NCI-H1105 (cell line): ENCODE measurements at places on chromosomes 5 and 9.
A peak's percentile ranks its signal among the peaks of the same experiment; 100 is the strongest.

GRCh38 chr9:71483436-71483835 lies 284.9 kb downstream of the CEMIP2 start:
- DNase-seq: no peak

GRCh38 chr5:178174456-178174855 lies 12.7 kb downstream of the GMCL2 start:
- no peak for DNase-seq

DNA sequence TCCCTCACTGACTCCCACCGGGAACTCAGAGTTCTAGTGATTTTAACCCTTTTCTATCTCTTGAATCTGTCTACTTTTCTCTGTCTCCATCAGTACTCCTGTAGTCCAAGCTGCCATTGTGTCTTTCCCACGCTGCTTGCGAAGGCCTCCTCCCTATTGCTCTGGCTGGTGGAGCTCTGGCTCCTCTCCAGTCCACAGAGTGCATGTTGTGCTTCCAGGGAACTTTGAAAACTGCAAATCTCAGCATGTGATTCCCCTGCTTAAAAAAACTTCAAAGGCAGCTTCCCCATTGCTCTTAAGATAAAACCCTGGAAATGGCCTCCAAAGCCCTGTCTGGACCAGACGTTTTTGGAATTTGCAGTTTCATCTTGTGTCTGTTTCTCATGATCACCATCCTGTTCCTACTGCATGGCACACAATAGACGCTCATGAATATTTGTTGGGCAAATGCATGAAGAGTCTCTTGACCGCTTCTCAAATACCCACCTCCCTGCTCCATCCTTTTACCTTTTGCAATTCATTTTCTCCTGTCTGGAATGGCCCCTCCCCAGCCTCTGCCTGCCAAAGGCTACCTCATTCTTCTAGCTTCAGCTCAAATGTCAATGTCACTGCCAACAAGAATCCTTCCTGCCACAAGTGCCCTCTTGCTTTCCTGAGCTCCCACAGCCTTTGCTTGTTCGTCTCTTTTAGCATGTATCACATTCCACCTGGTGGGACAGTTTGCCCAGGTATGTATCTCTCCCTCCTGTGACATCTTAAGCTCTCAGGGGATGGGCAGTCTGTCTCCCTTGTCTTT lies 293.2 kb downstream of the ARHGAP26 start:
- no peak for DNase-seq

- no peak for DNase-seq
These were observed 182.5 kb downstream of the NTRK2 start for GRCh38 chr9:84851935-84852585.

- DNase-seq: peak; percentile 52
These were observed 34.5 kb downstream of the KCTD16 start for GRCh38 chr5:144205141-144205551.

GRCh38 chr9:127867356-127868277 lies 9.9 kb downstream of the AK1 start:
- no peak for DNase-seq

DNA sequence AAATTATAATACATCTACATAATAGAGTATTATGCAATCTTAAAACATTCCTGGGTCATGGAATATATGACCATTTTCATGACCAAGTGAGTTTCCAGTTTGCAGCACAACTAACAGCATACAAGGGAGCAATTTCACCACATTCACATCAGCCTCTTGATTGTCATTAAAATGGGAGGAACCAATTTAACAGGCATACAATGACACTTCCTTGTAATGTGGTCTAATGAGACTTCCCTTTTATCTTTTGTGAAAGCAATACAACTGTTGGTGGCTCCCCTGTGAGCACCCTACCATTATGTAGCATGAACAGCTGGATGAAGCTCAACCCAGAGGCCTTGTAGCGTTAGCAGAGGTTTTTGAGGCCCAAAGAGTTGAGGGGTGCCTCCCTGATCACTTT lies 13.6 kb upstream of the TMOD1 start:
- no peak for DNase-seq

DNA sequence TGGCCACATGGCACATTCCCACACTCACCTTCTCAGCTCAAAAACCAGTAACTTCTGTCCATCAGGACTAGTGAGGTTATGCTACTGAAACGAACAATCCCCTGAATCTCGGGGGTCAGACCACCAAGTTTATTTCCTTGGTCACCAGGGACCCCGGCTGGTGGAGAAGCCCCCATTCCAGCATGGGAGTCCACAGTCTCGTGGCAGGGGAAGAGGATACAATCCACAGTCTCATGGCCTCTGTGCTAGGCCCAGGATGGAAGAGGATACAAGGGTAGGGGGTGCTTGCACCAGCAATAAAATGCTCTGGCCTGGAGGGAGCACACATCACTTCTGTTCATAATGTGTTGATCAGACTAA lies 7.4 kb upstream of the CARD19 start:
- DNase-seq: no peak

- DNase-seq: no peak
These were observed 119.0 kb upstream of the LMX1B start for GRCh38 chr9:126494746-126495145.

DNA sequence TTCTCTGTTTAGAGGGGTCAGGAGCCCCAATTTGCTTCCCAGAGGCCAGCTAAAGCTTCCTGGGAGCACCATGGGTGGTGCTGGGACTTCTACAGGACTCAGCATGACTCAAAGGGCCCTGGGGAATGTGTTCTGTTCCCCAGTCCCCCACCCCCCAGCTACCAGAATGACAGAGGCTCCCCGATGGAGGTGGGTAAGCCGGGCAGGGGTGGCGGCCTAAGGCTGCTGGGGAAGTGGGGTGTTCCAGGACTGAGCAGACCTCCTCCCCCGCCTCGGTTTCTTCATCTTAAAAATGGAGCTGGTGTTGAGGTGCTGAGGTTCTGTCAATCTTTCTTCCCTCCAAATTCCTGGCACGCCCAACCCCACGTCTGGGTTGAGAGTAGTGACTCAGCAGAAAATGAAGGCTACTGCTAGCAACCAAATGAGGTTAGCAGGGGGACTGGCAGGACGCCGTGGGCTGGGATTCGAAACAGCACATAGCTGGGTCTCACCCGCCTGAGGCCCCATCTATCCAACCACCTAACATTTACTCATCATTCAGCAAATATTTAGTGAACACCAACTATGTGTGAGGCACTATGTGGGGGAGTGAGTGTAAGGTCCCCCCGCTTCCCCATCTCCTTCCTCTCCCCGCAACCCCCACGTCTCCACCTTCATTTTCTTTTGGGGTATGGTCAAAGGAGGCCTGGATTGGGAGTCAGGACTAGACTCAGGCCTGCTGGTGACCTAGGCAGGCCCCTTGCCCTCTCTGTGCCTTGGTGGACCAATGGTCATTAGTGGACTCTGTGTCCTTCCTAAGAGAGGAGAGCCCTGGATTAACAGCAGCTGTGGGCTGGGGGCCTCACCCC lies 50.2 kb downstream of the C9orf50 start:
- DNase-seq: no peak

DNA sequence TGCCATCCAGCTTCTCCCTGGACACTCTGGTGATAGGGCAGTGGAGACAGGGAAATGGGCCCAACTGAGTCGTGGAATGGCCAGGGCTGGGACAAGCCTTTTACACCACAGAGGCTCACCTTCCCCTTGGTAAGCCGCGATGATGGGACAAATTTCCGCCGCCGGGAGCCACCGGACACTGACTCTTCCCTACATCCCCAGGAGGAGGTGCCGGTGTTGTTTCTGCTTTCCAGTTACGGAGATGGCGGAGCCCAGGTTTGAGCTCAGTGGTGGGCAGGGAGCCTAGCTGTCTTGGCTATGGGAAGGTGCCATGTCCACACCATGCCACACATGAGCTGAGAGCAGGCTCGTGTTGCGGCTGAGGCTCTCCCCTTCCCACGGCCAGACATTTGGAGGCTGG lies 19.9 kb upstream of the WNK2 start:
- DNase-seq: no peak

DNA sequence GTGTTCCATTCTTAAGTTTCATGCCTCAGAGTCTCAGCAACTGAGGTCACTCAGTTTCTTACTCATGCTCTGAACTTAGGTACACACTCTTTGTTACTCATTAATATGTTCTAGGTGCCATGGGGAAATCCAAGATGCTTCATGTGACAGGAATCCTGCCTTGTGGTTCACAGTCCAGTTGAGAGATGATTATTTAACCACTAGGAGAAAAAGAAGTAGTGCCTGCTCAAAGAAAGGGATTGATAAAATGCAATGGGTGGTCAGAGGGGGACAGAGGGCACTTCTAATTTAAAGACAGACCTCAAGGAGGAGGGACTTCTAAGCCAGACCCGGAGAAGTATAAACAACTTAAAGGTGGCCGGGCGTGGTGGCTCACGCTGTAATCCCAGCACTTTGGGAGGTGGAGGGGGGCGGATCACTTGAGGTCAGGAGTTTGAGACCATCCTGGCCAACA lies 69.0 kb downstream of the UGCG start:
- no peak for DNase-seq
